ENCODE measurements at places on chromosomes 1 and 21.

DNA sequence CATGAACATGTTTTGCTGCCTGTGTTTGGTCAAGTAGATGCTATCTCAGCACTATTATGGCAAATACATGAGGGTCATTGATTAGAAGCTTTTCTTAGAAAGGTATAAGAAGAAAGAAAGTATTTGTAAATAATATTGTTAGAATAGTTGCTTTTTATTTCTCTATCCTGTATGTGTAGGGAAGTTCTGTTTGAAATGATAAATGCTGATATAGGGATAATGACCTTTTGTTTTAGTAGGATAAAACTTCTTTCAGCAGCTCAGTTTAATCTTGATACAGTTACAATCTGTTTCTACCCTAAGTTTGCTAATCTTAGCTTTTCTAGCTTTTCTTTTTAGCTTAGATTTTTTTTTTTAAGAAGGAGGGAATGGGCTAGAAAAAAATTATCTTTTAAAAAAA lies 63.3 kb downstream of the USP25 start:
- no peak for DNase-seq

- DNase-seq, result no peak
Observed at GRCh38 chr1:110433803-110434202, 17.1 kb upstream of the PROK1 start.

GRCh38 chr1:92882819-92883218 lies 51.0 kb downstream of the RPL5 start:
- DNase-seq, result no peak

GRCh38 chr1:7042322-7043190 lies 257.3 kb downstream of the CAMTA1 start:
- DNase-seq, result no peak

- DNase-seq, result no peak
Observed at GRCh38 chr21:42834726-42835191, 44.6 kb downstream of the WDR4 start.

- no peak for DNase-seq
Observed at GRCh38 chr1:68168545-68169171, 63.7 kb downstream of the WLS start.

DNA sequence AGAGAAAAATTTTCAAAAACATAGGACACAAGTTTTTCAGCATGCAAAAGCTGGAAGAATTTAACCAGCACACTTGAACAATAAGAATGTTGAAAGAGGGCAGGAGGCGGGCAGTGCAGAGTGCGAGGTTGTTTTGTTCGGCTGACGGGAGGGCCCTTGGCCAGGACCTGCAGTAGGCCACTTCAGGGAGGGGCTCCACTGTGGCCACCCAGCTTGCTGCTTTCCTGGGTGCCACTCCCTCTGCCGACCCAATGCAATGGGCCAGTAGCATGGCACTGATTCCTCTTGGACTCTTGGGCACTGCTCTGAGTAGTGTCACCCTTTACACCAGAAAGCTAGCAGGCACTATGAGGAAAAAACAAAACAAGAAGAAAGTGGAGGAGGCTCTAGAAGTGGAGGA lies 92.9 kb downstream of the SNRPE start:
- no peak for DNase-seq

DNA sequence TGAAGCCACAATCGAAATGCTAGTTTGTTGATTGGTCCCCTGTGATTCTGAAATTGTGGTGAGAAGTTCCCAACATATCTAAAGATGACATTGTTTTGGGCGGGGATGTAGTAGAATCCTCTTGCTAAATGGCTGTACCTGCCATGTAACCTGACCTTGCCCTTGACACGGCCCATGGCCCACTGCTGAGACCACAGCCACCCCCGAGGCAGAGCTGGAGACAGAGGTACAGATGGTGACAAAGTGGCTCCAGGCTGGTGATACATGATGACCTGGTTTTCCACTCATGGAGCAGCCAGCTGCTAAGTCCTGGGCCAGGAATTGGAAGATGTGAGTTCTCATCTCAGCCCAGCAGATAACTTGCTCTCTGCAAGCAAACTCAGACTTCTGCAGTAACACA lies 226.5 kb downstream of the FOXD2 start:
- DNase-seq, result no peak

DNA sequence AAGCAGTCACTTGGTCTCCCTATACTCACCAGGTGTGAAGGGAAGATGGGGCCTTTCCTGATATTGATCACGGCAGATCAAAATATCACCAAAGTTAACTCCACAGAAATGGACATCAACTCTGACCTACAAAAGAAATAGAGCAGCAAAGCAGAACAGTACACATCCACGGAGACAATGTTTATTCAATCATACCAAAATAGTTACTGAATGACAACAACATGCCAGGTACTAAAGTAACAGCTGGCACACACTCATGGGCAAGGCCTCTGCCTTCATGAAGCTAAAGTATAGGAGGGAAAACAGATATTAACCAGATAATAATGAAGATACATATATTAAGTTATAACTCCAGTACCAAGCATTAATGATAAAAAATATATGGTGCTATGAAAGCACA lies 59.2 kb upstream of the RASAL2 start:
- no peak for DNase-seq

DNA sequence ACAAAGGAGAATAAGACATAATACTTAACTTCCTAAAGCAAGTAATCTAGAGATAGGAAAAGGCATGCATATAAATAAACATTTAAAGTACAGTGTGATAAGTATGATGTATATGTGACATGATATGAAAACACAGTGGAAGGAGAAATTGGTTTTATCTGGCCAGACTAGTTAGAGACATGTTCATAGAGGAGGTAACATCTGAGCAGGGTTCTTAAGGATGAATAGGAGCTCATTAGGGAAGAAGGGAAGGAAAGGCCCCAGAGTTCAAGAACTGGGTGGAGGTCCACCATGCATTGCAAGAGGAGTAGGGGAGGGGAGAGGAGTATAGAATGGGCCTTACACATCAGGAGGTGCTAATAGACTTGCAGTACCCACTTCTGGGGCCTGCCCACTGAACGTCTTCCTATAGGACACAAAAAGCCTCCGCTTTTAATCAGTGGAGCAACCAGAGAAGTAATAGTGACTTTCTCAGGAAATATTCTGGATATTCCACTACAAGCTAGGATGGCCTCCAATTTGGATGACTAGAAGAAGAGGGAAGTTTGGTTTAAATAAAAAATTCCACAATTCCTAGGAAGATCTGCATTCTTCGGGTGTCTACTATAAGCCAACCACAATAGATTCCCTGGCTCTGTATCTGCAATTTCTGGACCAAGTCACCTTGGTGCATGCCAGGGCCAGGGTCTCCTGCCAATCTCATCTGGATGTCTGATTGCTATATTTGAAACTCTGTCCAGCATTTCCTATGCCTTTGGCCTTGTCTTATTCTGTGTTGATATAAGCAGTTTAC lies 41.9 kb downstream of the NGF start:
- DNase-seq, result no peak

DNA sequence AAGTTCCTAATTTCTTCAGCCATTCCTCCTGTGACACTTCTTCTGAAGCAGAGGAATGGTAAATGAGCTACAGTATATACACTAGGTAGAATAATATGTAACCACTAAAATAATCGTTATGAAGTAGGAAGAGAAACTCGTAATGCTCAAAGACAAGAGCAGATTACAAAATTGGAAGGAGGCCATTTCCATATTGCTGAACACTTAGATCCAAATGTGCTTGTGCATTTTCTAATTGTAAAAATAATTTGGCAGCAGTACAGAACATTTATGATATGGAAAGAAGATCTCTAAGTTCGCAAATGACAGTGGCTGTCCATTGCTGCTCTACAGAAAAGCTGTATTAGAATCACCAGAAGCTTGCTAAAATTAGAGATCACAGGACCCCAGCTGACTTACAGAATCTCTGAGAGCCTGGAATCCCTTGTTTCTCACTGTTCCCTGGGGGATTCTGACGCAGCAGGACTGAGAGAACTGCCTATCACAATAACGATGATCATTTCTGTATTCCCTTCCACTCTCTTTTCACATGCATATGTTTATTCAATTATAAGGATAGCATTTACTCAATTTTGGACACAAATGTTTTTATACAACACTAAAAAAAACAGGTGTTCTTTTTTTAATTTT lies 242.1 kb downstream of the OMA1 start:
- DNase-seq, result no peak

GRCh38 chr1:234780531-234781162 lies 170.7 kb upstream of the IRF2BP2 start:
- DNase-seq, result no peak

DNA sequence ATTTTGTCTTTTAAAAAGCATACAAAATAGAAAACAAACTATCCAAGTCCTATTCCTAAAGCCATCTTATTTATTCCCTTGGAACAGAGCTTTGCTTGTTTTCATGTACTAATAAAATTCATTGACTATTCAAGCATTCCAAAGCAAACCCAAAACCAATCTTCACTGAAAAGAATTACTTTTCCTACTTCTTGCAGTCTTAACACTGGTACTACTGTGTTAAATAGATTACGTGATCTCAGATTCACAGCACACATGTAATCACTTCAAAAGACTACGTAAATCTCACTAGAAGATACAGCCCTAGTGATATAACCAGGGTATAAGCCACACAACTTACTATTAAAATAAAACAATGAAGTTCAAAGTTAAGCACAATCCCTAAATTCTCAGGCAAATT lies 39.0 kb downstream of the ZZZ3 start:
- DNase-seq, result no peak

DNA sequence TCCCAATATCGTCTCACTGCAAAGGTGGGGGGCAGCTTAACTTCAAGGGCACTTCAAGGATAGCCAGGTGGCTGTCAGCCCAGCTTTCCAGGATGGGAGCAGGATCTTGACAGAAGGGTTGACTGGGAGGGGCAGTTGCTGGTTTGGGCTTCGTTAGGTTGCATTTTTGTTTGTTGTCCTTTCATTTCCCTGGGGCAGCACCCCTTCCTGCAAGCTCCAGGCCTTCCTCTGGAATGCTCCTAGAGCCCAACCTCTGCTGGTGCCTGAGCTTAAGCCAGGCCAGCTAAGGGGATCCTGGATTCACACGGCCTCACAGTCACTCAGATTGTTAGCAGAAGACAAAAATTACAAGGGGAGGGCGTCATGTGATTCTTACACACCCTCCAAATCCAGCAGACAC lies 4.1 kb upstream of the OLIG2 start:
- DNase-seq, result no peak

GRCh38 chr1:45238846-45239245 lies 32.4 kb upstream of the ZSWIM5 start:
- no peak for DNase-seq

GRCh38 chr1:218686258-218686657 lies 341.1 kb downstream of the TGFB2 start:
- no peak for DNase-seq

DNA sequence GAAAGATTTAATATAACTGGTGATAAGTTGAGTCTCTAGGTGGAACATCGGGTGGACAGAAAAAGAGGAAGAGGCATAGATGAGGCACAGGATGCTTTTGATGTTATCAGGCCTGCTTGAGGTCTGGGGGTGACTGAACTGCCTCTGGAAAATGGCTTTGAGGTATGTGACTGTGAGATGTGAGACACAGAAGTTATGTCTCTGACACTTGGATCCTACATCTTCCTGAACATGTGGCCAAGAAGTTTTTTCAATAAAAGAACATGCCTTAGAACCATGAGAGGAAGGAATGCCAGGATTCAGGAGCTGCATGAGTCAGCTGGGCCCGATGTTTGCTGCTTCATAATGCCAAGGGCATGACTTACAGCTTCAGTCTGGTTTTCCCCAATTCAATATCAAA lies 11.5 kb upstream of the AIM2 start:
- no peak for DNase-seq

GRCh38 chr1:203645996-203646395 lies 19.4 kb downstream of the ATP2B4 start:
- no peak for DNase-seq

GRCh38 chr1:89822999-89823628 lies 2.3 kb downstream of the LRRC8D start:
- DNase-seq, result no peak

GRCh38 chr1:30805304-30806003 lies 47.9 kb upstream of the LAPTM5 start:
- no peak for DNase-seq

DNA sequence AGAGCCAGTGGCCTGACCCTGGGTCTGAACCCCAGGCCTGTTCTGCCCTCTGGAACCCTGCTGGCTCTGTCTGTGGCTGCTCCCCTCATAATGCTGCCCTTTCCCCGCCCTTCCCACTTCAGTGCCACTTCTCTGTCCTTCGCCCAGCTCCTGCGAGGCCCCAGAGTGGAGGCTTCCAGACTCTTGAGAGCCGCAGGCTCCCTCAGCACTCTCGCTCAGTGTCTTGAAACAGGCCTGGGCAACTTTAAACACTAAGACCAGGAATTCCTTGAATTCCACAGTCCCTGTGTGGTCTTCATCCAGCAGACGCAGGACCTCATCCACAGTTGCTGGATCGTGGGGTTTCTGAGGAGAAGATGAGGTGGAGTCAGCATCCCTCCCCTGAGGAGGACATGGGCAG lies 3.5 kb downstream of the CRNN start:
- no peak for DNase-seq

- DNase-seq, result no peak
Observed at GRCh38 chr1:115976062-115976920, at the start of gene SLC22A15. TSS of gene SLC22A15 (plus strand) at chr1:115976513. CDS start at chr1:115976628, 115 bp downstream.

DNA sequence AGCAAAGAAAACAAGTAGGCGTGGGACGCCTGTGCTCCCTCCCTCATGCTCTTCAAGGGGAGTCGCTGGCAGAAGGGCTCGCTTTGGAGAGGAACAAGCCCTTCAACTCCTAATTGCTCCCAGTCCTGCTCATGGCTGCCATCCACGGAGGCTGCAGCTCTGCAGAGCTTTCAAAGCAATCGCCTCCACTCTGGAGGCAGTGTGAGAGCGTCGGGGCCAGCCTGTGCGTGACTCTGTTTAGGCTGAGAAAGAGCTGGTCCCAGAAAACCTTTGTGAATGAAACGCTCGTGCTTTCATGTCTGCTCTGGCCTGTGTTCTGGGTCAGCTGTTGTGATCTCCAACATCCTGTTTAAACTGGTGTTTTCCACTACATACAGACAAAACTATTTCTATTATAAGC lies 23.9 kb upstream of the RUNX1 start:
- DNase-seq, result no peak

- no peak for DNase-seq
Observed at GRCh38 chr1:36847761-36848160, 186.6 kb downstream of the GRIK3 start.

DNA sequence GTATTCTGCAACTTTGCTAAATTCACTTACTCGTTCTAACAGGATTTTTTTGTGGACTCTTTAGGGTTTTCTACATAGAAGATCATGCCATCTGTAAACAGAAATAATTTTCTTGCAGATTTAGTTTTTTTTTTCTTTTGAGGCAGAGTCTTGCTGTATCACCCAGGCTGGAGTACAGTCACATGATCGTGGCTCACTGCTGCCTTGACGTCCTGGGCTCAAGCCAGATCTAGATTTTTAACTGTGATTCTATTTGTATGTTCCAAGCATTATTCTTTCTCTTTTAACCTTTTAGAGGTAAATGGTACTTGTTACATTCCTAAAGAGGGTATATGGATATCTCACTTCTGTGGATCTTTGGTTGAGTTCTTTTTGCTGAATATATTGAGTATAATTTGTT lies 18.6 kb downstream of the FABP3 start:
- DNase-seq, result no peak

- no peak for DNase-seq
Observed at GRCh38 chr1:7698641-7699040, 72.5 kb upstream of the VAMP3 start.

GRCh38 chr1:8137481-8138244 lies 111.6 kb upstream of the ERRFI1 start:
- DNase-seq, result no peak

Data from stimulated activated CD4-positive, alpha-beta T cell treated with anti-CD3 and anti-CD28 coated beads, Interleukin-1b, Interleukin-23, amount 100 ng/mL, for 24 hours (primary cell).